ENCODE measurements at places on chromosomes 5 and 9. TPM values are rescaled to one million over a fixed set of nuclear protein-coding genes. Genes with fewer than 3 reads are reported as not detected.
A peak's percentile ranks its signal among the peaks of the same experiment; 100 is the strongest.

SLC34A3 gene
- total RNA-seq, result not detected

PGM5 gene
- 113 TPM for total RNA-seq

NOXA1 gene
- not detected for total RNA-seq

MCC gene
- total RNA-seq, result 26.9 TPM

PDE6A gene
- total RNA-seq, result 0.47 TPM

ACER2 gene
- total RNA-seq, result 0.43 TPM

EIF4E1B gene
- not detected for total RNA-seq

LCN9 gene
- not detected for total RNA-seq

HMGXB3 gene
- total RNA-seq, result 28.0 TPM

PFN3 gene
- not detected for total RNA-seq

ROPN1L gene
- not detected for total RNA-seq

FAM219A gene
- total RNA-seq, result 4.7 TPM

DNA sequence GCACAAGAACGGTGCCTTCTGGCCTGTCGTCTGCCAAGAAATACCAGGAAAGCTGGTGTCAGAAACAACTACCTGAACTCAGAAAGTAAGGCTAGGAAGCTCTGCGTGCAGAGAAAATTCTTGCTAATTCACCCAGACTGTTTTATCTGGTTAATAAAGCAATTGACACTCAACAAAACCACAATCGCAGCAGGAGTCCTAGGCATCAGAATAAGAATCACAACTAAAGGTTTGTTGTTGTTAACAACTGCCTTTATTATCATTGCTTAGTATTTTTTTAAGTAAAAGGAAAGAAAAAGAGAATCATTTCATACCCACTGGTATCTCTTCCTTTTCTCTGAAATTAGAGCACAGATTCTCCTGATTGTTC lies 3.9 kb upstream of the ISL1 start:
- DNase-seq, result no peak

DNA sequence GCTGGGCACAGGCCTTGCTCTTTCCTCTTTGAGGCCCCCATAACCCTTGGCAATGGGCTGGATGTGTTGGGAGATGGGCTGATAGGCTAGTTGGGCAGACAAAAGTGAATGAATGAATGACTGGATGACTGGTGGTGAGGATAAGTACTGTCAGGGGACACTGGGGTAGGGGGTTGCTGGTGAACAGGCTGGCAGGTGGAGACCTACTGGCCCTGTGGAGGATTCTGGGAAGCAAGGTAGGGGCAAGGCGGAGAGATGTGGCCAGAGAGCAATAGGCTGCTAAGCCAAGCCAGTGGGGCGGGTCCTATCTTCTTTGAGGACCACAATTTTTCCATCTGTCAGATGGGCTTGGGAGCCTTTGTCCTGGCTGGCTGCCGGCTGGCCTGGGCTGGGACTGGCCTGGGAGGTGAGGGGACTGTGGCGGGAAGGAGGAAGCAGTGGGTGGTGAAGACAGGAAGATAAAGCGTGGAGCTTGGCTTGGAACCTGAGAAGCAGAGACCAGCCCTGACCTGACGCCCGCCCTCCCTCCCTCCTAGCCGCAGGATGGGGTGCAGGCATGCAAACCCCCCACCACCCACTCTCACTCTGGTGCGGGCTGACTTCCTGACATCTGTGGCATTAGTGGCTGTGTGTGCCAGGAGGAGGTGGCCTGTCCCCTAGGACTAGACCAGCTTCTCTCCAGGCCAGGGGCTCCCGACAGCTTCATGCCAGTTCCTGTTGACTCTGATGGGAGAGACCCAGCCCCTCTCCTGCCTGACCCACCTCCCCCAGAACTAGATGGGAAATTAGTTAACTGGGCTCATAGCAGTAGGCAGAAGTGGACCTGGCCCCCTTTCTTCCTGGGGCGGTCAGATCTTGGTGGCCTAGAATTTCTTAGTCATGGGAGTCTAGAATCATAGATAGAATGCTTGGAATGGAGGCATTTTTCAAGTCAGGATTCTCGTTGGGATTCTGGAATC lies 9.5 kb downstream of the CXXC5 start:
- DNase-seq, result no peak

GRCh38 chr5:176446884-176447590 lies 1.1 kb upstream of the FAF2 start:
- peak; percentile 17 for DNase-seq

- no peak for DNase-seq
These were observed 35.5 kb downstream of the JAKMIP2 start for GRCh38 chr5:147746986-147747385.

DNA sequence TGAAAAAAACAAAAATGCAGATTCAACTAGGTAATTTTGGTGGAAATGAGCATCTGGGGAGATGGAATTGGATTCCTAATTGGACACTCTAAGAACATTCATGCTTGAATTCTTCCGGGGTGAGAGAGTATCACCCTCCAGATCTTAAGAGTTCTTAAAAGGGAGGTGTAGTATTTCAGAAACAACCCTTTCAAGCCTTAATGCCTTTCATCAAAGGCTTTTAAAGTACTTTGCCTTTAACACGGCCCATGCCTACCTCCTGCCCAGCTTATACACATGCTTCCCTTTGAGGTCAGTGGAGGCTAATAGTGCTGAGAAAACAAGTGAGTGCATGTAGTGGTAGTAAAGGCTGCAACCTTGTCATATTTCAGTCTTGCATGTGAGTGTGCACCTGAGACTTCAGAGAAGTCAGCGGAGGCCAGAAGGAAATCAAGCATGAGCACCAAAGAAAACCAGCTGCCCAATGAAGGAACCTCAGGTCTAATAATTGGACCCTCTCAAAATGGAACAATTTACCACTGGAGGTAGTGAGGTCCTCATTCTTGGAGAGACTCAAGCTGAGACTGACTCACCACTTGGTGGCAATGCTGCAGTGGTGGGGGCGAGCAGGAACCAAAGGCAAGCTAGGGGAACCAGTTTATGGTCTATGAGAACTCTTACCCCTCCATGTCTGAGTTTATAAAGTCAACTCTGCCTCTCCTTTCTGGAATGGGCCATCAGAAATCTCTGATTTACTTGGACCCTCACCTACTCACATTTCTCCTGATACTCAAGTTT lies 98.4 kb upstream of the GDNF start:
- no peak for DNase-seq

GRCh38 chr9:107496976-107497375 lies 7.4 kb upstream of the KLF4 start:
- DNase-seq, result no peak

- no peak for DNase-seq
These were observed 6.4 kb upstream of the SLC2A8 start for GRCh38 chr9:127390563-127390962.

GRCh38 chr9:13166996-13167395 lies 112.5 kb downstream of the MPDZ start:
- no peak for DNase-seq

- no peak for DNase-seq
These were observed 186.3 kb upstream of the EGFLAM start for GRCh38 chr5:38071831-38072694.

GRCh38 chr9:118640836-118641560 lies 728.2 kb downstream of the BRINP1 start:
- peak; percentile 47 for DNase-seq

DNA sequence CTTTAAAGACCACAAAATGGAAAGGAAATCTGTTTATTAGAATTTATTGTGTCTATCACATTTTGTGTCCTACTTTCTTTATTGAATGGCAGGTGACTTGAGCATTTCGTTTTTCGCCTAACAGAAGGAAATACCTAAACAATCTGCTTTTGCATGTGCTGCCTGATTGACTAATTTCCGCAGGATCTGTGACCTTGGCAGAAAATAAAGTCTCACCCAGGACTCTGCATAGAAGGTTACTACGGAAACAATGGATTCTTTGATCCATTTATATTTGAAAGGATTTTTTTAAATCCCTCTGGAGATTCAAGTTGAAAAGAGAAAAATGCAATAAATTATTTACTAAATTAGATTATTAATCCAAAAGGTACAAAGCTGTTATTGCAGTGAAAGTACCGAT lies 61.0 kb upstream of the CAST start:
- DNase-seq, result no peak

- no peak for DNase-seq
These were observed 82.7 kb downstream of the PTPDC1 start for GRCh38 chr9:94166976-94167346.

GRCh38 chr5:167096816-167097215 lies 1194.6 kb upstream of the WWC1 start:
- DNase-seq, result no peak

GRCh38 chr5:179287631-179288030 lies 57.6 kb downstream of the ADAMTS2 start:
- DNase-seq, result no peak

GRCh38 chr5:150448334-150448733 lies 1.2 kb downstream of the RPS14 start:
- no peak for DNase-seq

GRCh38 chr5:144844086-144844485 lies 673.4 kb downstream of the KCTD16 start:
- DNase-seq, result no peak

GRCh38 chr9:29826421-29826820 lies 2253.1 kb upstream of the C9orf72 start:
- no peak for DNase-seq

DNA sequence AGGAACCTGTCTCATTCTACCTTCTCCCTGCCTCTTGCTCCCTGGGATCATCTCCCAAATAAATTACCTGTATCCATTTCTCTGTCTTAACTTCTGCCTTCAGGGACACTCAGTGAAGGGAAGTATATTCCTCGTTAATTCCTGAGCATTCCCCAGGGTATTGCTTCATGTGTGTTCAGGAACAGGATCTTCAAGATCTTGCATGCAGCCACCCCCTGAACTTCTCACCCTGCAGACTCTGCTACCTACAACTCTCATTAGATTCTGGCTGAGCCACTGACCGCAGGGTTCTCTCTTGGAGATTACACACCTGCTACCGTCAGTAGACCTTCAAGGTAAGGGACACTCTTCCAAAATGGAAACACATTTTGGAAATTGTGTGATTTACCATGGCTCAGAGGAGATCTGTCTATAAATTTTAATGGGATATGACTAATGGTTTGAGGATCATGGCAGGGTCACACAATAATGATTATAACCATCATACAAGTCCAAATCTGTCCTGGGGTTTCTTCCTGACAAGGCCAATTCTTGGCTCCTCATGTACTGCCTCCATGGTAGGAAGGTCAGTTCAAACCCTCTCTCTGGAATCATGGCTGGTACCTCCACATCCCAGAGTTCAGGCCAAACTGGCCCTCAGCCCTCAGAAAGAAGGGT lies 38.9 kb upstream of the UGCG start:
- peak; percentile 78 for DNase-seq

DNA sequence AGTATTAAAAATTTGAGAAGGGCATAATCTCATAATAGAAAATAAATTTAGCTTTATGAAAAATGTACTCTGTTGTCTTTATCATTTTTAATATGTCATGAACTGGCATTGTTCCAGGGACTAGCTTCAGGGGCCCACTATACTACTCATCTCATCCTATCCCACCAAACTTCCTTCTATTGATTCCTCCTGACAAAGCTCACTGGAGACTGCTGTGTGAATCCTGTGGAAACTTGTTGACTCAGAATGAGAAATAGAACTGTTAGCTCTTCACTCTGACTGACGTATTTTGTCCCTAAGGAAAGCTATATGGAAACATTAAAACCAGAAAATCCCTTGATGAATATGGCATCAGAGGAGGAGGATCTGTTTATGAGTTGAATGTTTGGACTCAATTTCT lies 29.8 kb upstream of the BNIP1 start:
- DNase-seq, result no peak

DNA sequence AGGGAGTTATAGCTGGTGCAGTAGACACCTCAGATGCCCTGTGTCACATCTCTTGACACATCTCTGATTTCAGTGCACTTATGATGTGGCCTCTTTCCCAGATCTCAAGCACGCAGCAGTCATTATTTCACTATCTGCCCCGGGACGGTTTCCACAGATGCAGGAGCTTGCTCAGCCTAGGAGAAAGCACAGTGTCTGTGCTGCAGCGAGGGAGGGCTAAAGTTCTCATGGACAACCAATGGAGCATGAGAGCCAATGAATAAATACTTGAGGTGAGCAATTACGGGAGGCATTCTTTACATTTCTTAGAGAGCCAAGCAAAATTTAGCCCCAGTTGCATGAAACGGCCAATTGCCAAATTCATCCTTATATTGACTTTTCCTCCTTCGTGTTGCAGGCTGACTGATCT lies 7.4 kb upstream of the MOB3B start:
- DNase-seq, result no peak

- DNase-seq, result no peak
These were observed 511.5 kb upstream of the CYLC2 start for GRCh38 chr9:102483651-102484050.

DNA sequence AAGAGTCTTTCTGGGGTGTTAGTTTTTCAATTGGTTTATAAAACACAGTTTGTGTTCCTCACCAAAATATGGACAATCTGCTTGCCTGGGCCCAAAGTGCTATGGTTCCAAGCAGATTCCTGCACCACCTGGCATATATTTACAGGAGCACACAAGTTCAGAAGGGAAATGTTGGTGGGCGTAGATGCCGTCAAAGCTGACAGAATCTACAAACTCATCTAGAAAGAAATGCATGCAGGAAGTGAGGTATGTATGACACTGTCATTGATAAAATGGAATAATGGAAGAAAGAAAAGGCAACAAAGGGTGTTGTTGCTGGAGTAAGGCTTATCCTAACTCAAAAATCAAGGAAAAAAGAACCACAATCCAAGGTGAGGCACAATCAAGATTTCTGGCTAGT lies 225.8 kb downstream of the MLLT3 start:
- no peak for DNase-seq

GRCh38 chr9:77999231-77999631 lies 32.4 kb downstream of the GNAQ start:
- peak; percentile 11 for DNase-seq

Measured in SJCRH30 (cell line).